ENCODE measurements at places on chromosomes 1 and 21. TPM values are rescaled to one million over a fixed set of nuclear protein-coding genes. Genes with fewer than 3 reads are reported as not detected.

GRCh38 chr1:169138866-169139670 is 32.6 kb downstream of the ATP1B1 start:
- no peaks in the 10 kb centered on the region for H3K27me3 ChIP-seq
- H3K4me3 ChIP-seq, result no peak overlapping the region
- no peak overlapping the region for H3K27ac ChIP-seq
- DNase-seq, result no peak
- H3K36me3 ChIP-seq, result no peaks in the 10 kb centered on the region
- H3K4me1 ChIP-seq, result no peaks in the 10 kb centered on the region

MYBPH gene
- 0.06 TPM for total RNA-seq

GRCh38 chr21:40047993-40048730 is 180.9 kb downstream of the PCP4 start:
- DNase-seq, result no peak
- peaks cover 8% of the 10 kb centered on the region for H3K36me3 ChIP-seq
- no peak overlapping the region for H3K27ac ChIP-seq
- no peak overlapping the region for H3K4me3 ChIP-seq
- H3K27me3 ChIP-seq, result no peaks in the 10 kb centered on the region

PTPN7 gene
- 2.5 TPM for total RNA-seq

DNA sequence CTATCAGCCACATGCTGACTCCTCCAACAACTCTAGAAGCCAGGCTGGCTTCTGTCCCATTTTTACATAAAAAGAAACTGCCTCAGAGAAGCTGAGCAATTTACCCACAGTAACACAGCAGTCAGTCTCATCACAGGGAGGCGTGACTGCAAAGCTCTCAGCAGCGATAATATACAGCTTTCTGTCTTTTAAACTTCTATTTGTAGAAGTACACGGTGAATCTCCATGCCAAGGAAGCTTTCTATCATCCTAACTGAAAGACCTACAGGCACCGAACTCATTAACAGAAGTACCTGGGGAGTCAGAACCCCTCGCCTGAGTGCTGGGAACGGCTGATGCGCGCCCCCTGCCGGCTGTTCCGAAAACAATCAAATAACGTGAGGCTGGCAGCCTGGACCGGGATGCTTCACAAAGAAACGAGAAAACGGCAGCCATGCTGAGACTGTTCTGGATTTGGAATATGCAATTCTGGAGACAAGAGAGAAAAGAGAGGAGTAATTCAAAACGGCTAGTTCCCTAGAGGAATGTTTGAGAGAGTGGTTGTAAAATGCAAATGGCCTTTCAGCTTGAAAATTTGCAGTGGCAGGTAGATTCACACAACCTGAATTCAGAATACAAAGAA is 43.5 kb upstream of the RAB4A start:
- peaks cover 35% of the 10 kb centered on the region for H3K4me1 ChIP-seq
- no peak overlapping the region for H3K4me3 ChIP-seq
- H3K36me3 ChIP-seq, result no peaks in the 10 kb centered on the region
- no peak overlapping the region for H3K27ac ChIP-seq
- H3K27me3 ChIP-seq, result no peaks in the 10 kb centered on the region

Data from spinal cord (tissue), 10 donors.